ENCODE measurements at places on chromosomes 7 and 10.

DNA sequence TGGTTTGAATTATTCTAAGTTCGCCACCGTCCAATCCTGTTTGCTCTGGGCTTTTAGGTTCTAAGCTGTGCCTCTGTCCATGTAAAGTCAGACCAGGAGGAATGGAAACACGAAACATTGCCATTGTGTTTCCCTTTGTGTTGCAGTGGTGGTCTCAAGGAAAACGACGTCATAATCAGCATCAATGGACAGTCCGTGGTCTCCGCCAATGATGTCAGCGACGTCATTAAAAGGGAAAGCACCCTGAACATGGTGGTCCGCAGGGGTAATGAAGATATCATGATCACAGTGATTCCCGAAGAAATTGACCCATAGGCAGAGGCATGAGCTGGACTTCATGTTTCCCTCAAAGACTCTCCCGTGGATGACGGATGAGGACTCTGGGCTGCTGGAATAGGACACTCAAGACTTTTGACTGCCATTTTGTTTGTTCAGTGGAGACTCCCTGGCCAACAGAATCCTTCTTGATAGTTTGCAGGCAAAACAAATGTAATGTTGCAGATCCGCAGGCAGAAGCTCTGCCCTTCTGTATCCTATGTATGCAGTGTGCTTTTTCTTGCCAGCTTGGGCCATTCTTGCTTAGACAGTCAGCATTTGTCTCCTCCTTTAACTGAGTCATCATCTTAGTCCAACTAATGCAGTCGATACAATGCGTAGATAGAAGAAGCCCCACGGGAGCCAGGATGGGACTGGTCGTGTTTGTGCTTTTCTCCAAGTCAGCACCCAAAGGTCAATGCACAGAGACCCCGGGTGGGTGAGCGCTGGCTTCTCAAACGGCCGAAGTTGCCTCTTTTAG, 46.3 kb upstream of the DMBT1 start:
- no peak for DNase-seq

DNA sequence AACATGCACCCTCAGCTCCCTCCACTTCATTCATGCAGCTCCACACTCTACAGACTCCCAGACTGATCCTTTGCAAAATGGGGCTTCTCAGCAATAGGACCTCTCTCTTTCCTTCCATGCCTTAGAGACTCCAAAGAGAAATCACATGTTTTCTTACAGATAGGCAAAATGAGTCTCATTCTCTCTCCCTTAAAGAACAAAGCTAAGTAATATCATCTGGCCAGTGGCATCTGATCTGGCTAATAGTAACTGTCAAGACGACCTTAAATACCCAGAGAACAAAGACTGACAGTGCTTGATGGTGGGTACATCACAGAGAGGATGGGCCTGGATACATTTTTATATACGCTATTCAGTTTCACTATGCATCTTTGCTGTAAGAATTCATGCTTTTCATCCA, 43.1 kb upstream of the CALD1 start:
- no peak for DNase-seq

- DNase-seq: no peak
These were observed 93.8 kb downstream of the MAPK8 start for GRCh38 chr10:48400129-48400849.

DNA sequence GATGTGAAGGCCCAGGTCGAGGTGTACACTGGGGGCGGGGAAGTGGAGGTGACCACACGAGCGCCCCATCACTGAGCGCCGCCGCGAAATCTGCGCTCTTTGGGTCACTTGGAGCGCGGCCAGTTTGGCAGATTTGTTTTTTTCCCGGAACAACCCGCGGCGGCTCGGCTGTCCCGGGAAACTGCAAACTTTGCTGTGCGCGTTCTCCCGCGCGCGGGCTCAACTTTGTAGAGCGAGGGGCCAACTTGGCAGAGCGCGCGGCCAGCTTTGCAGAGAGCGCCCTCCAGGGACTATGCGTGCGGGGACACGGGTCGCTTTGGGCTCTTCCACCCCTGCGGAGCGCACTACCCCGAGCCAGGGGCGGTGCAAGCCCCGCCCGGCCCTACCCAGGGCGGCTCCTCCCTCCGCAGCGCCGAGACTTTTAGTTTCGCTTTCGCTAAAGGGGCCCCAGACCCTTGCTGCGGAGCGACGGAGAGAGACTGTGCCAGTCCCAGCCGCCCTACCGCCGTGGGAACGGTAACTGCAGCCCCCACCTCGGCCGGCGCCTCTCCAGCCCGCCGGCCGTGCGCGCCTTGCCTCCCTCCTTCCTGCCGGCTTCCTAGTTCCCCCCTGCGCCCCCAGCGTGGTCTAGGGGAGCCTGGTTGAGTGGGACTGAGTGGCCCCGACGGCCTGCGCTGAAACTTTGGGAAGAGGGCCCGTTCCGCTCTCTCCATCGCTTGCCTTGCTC, at the start of gene CASP7:
Gene CASP7, plus strand, starts transcription at position 450 of the 727 bp plus-strand sequence. CDS start 17,582 bp downstream, outside the sequence.
- peak; percentile 69 for DNase-seq

- DNase-seq: no peak
These were observed 524.8 kb downstream of the GRM8 start for GRCh38 chr7:126727930-126728391.

DNA sequence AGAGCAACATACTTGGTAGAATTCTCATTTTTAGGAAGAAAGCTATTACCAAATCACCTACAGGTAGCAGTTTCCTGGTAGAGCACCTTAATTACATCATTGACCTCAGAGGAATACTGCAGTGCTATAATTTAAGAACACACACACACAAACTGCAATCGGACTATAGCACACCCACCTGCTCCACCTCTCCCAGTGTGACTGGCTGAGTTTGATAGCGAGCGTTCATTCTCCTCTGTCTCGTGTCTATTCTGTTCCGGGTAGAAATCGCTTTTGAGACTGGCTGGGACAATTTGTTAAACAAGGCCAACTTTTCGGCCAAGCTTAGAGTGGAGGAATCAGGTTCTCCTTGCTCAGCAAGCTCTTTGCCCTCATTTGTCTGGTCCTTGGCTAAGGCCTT, 110.5 kb downstream of the SVIL start:
- no peak for DNase-seq

DNA sequence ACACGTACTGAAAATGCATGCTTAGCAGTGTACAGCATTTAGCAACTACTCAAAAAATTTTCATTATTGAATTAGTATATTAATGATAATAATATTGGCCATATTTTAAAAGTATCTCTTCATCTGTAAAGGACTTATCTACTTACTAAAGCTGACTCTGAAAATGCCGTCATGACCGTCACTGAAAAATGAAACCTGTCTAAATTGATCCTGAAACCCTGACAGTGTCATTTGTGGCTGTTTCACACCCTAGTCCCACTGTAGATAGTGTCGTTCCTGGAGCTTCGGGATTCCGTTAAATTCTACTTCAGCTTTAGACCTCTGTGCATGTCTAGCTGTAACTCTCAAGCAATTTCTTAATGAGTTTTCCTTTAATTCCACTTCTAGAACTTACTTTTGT, 35.8 kb upstream of the EZH2 start:
- no peak for DNase-seq

DNA sequence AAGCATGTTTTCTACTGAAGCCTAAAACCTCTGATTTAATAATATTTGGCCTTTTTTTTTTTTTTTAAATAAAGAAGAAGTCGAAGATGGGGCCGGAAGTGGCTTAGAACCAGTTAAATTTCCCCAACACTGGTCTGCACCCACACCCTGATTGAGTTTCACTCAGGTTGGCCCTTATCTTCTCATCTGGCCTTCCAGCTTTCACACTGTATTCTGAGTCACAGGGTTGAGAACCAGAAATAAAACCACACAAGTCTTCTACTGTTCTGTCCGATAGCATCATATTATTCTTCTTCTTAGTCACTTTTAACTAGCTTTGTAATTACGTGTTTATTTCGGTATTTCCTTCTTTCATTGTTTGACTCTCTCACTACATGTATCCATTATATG, 9.9 kb downstream of the ZNF365 start:
- DNase-seq: no peak

DNA sequence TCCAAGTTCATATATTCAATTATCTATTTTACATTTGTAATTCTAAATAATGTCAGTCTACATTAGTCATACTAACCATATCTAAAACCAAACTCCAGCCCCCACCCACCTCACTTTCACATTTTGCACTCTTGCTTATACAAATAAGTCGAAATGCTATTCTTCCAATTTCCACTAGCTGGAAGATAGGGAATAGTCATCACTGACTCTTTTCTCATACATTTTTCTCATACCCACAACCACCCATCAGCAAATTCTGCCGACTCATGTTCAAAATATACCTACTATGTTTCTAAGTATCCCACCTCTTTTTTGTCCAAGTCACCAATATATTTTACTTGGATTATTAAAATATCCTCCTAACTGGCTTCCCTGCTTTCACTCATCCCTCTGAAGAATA, 93.2 kb upstream of the DGKB start:
- DNase-seq: no peak

DNA sequence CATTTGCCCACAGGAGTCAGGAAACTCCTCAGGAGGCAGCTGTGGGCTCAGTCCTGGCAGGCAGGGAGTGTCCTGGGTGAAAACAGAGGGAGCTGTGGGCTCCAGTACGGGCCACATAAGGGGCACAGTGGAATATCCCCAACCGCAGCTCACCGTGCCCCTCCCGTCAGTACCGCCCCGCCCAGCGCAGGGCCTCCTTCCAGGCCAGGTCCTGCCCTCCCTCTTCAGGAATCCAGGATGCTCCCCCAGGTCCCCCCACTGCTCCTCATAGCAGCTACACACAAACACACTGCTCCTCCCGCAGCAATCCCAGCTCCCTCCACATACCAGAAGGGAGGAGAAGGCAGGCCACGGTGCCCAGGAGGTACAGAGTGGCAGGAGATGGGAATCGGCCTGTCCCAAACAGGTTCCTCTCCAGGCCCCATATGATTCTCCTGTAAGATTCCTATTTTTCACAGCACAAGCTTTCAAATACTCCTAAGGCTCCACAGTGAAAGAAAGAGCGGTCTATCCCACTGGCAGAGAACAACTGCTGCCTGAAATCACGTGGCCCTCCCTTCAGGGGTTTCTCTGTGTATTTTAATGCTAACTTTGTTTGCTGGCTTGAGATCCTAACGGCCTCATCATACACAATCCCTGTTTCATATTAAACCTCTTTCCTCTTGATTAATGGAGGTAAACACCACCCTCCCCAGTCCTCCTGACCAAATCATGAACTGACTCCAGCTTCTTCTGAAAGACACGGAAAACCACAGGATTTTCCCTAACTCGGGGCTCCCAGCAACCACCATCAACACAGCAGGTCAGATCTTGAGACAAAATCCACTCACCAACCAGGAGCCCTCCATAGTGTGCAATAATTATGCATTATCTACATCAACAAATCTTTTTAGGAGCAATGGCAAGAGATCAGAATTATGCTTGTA, 178.7 kb downstream of the TNS3 start:
- DNase-seq: no peak

GRCh38 chr7:117384688-117385362, 42.5 kb downstream of the ASZ1 start:
- no peak for DNase-seq

DNA sequence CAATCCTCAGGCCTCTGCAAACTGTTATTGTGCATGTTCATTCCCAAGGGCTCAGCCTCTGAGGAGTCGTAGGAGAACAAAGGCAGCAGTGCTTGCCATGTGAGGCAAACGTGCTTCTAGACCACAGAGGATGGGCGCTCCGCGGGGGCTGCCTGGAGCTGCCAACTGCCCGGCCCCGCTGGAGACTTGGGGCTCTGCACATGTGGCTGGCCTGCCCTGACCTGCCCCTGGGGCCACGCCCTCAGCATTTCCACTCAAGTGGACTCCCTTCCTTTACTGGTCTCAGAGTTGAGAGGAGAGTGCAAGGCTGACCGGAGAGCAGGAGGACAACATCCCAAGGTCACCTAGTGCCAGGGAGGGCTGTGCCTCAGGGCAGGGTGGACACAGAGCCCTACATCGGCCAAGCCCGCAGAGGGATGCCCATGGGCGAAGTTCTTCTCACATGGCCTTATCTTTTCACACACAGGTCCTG, 222.3 kb upstream of the ZNF32 start:
- DNase-seq: no peak
